Stomach (tissue), 19 donors: ENCODE measurements at places on chromosomes 2 and 18. TPM values are rescaled to one million over a fixed set of nuclear protein-coding genes. Genes with fewer than 3 reads are reported as not detected.

CENPA gene
- total RNA-seq, result not detected

KIAA2012 gene
- total RNA-seq, result not detected

EGR4 gene
- total RNA-seq, result not detected

DNA sequence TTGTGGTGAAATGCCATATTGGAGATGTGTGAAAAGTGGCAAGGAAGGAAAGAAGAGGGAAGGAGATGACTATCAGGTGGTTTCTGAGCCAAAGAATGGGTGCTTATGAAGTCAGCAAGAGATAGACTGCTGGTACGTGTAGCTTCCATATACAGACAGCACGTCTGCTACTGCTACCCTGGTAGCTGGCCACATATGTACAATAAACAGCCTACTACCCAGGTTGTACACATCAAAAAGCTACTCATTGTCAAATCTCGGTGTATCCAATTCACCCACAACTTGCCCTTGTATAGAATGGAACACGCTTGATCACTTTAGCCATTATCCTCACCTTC lies 761.8 kb downstream of the LRRTM4 start:
- no peaks in the 10 kb centered on the region for H3K27me3 ChIP-seq
- H3K27ac ChIP-seq, result no peak overlapping the region
- no peaks in the 10 kb centered on the region for H3K4me1 ChIP-seq
- no peak overlapping the region for H3K4me3 ChIP-seq

DNA sequence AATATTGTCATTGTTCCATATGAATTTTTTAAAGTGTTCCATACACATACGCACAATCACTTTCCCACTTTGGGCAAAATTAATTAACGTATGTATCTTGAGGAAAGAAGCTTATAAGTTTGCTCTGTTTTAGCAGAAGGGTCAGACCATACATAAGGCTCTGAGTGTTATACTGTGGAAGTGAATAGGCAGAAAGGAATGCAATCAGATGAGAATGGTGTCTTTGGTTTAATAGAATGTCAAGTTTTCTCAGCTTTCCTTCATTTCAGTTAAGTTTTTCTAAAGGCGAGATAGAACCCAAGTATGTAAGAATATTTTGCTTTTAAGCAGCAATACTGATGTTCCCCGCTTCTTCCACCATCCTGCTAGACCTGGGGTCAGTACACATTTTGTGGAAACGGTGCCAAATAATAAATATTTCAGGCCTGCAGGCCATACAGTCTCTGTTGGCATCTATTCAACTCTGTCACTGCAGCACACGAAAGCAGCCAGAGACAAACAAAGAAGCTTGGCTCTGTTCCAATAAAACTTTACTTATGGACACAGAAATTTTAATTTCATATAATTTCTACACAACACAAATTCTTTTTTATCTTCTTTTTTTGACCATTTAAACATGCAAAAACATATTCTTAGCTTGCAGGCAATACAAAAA lies 100.6 kb downstream of the UPP2 start:
- no peaks in the 10 kb centered on the region for H3K4me1 ChIP-seq
- DNase-seq, result peak; percentile 65
- H3K27ac ChIP-seq, result no peak overlapping the region
- H3K27me3 ChIP-seq, result no peaks in the 10 kb centered on the region

DNA sequence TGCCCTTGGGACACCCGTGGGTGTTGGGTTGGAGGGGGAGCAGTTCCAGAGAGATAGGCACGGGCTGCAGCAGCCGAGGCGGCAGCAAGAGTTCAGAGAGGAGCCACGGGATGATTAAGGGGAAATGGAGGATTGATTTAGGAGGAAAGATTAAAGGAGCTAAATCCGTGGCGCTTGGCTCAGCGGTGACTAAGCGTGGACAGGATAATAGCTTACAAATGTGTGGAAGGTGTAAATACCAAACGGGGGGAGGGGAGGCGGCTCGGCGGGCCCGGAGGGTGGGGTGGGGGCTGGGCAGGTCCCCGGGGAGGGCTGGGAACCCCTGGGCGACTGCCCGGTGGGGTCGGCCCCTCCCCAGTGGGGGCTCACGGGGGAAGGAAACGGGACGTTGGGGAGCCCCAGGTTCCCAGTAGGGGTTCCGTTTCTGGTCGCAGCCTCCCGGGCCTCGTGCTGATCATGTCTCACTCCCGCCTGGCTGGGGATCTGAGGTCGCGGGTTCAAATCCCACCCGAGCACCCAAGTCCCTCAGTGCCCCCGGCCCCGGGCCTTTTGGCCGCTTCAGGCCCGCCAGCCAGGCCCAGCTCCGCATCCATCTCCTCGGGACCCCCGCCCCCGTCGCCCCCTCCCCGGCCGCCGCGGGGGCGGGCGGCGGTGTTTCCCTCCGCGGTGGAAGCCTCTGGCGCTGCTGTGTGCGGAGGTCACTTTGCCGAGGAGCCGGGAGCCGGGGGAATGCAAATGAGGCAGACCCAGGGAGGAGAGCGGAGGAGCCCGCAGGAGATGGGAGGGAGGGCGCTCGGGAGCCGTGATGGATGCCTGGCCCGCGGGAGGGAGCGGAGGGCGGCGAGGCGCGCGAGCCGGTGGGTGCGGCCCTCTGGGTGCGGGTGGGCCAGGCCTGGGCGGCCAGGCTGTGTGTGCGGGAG lies 8.1 kb downstream of the ASIC4 start:
- H3K27me3 ChIP-seq, result no peaks in the 10 kb centered on the region
- H3K4me3 ChIP-seq, result peak overlapping the region; percentile 39

DNA sequence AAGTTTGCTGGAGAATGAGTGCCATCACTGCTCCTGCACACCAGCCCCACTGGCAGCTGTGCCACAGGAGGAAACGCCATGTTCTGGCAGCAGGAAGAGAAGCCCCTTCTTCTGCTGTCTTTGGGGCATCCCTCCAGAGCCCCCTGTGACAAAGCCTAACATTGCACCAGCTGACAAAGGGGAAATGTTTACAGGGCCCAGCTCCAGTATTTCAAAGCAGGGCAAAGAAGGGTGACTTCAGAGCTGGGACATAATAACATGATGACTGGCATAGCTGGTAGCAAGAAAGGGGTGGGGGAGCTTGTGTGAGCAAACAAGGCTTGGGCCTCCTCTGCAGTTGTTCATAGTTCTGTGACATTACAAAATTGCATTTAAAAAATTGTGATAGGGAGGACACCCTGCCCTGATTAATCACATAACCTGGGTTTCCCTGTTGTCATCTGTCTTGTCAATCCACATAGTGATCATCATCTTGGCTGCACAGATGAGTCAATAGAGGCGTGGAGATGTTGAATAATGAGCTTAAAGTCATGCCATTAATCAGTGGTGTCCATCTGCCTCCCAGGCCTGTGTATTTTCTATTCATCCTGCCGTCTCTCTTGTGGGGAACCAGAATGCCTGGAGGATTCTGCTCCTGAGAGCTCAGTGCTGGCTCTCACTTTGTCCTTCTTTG lies 29.1 kb upstream of the PDIA6 start:
- no peak overlapping the region for H3K27ac ChIP-seq
- no peaks in the 10 kb centered on the region for H3K4me1 ChIP-seq
- no peak overlapping the region for H3K4me3 ChIP-seq

GRCh38 chr2:11343368-11343649 lies 1.1 kb downstream of the ROCK2 start:
- H3K36me3 ChIP-seq, result no peaks in the 10 kb centered on the region
- no peaks in the 10 kb centered on the region for H3K27me3 ChIP-seq
- H3K4me1 ChIP-seq, result peaks cover 59% of the 10 kb centered on the region

- no peaks in the 10 kb centered on the region for H3K4me1 ChIP-seq
- H3K36me3 ChIP-seq, result no peaks in the 10 kb centered on the region
- DNase-seq, result peak; percentile 32
- no peaks in the 10 kb centered on the region for H3K27me3 ChIP-seq
- H3K27ac ChIP-seq, result no peak overlapping the region
Observed at GRCh38 chr2:164014068-164014731, 278.4 kb upstream of the FIGN start.

GRCh38 chr2:38932586-38932985 lies 42.9 kb downstream of the ARHGEF33 start:
- no peak overlapping the region for H3K4me3 ChIP-seq
- H3K36me3 ChIP-seq, result peaks cover 5% of the 10 kb centered on the region
- no peak for DNase-seq
- H3K27me3 ChIP-seq, result no peaks in the 10 kb centered on the region

DNA sequence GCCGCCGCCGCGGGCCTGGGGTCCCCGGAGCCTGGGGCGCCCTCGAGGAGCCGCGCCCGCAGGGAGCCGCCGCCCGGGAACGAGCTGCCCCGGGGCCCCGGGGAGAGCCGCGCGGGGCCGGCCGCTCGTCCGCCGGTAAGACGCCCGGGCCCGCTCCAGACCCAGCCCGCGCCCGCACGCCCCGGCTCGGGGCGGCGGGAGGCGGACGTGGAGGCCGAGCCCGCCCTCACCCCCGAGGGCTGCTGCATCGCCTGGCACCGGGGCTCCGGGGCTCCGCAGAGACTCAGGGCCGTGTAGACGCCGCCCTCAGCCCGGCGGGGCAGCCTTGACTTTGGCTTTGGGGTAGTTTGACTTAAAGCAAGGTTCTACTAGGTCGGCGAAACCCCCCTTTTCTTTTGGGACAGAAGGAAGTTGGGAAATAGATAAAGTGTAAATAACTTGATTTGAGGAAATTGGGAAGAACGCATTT lies 335 bp downstream of the ERFE start:
- H3K27ac ChIP-seq, result no peak overlapping the region
- H3K4me1 ChIP-seq, result peaks cover 40% of the 10 kb centered on the region
- H3K4me3 ChIP-seq, result peak overlapping the region; percentile 46
- peaks cover 68% of the 10 kb centered on the region for H3K27me3 ChIP-seq
- no peak for DNase-seq

GRCh38 chr2:221415789-221416188 lies 156.3 kb downstream of the EPHA4 start:
- DNase-seq, result no peak
- peaks cover 11% of the 10 kb centered on the region for H3K36me3 ChIP-seq
- no peaks in the 10 kb centered on the region for H3K4me1 ChIP-seq
- no peak overlapping the region for H3K4me3 ChIP-seq
- H3K27ac ChIP-seq, result no peak overlapping the region

- H3K4me3 ChIP-seq, result no peak overlapping the region
- no peak overlapping the region for H3K27ac ChIP-seq
- peaks cover 3% of the 10 kb centered on the region for H3K4me1 ChIP-seq
- no peaks in the 10 kb centered on the region for H3K27me3 ChIP-seq
Observed at GRCh38 chr2:172395503-172395902, 31.9 kb upstream of the ITGA6 start.

- no peak overlapping the region for H3K4me3 ChIP-seq
- no peaks in the 10 kb centered on the region for H3K27me3 ChIP-seq
- H3K36me3 ChIP-seq, result no peaks in the 10 kb centered on the region
- no peaks in the 10 kb centered on the region for H3K4me1 ChIP-seq
- DNase-seq, result no peak
- H3K27ac ChIP-seq, result no peak overlapping the region
Observed at GRCh38 chr18:650428-650858, 7.0 kb upstream of the TYMS start.

DNA sequence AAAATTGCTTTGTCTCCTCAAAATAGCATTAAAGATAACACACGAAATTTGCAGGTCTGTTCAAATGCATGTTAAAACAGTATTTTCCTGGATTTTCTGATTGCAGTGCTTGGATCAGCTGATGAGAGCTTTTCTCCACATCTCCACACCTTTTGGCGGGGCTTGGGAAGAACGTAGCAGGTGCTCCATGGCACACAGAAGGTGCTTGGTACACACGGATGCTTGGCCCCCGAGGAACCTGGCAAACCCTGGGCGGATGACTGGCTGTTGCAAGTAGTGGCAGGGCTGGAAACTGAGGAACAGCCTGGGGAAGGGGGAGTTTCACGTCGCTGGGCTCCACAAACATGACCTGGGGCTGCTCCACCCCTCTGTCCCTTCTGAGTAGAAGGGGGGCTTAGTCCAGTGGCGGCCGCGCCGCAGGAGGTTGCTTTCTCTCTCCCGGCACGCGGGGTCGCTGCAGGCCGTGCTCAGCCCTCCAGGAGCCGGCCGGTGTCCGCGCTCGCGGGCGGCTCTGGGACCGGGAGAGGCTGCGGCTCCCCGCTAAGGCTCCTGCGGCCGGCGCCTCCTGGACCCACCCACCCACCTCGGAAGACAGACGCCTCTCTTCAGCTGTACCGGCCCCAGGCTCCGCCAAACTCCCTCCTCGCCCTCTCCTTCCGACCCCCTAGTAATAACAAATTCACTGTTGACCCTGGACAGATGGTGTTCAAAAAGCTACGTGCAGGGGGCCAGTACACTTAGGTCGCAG lies 69.3 kb downstream of the MARCO start:
- no peak overlapping the region for H3K27ac ChIP-seq
- H3K36me3 ChIP-seq, result no peaks in the 10 kb centered on the region
- H3K4me3 ChIP-seq, result no peak overlapping the region
- H3K27me3 ChIP-seq, result peaks cover 25% of the 10 kb centered on the region
- H3K4me1 ChIP-seq, result peaks cover 6% of the 10 kb centered on the region
- DNase-seq, result peak; percentile 80

DNA sequence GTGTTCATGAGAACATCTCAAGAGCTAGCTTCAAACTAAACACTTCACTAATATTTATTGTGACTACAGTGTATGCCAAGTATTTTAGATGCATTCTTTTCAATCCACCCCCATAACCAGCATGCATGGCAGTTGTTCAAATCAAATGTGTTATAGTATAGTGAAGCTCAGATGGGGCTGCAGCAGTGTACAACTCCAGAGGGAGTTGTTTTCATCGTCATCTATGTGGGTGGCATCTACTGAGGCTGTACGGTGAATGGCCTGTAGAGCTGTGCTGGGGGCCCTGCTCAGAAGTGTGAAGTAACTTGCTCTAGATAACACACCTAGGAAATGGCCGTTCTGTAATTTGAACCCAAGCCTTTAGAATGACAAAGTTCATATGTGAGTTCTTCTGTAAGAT lies 71.8 kb upstream of the LRATD1 start:
- H3K27me3 ChIP-seq, result no peaks in the 10 kb centered on the region
- H3K27ac ChIP-seq, result no peak overlapping the region
- H3K4me3 ChIP-seq, result no peak overlapping the region
- DNase-seq, result no peak
- no peaks in the 10 kb centered on the region for H3K36me3 ChIP-seq

- H3K4me3 ChIP-seq, result no peak overlapping the region
- H3K27ac ChIP-seq, result no peak overlapping the region
- DNase-seq, result no peak
Observed at GRCh38 chr2:2590141-2590540, 259.1 kb upstream of the MYT1L start.

DNA sequence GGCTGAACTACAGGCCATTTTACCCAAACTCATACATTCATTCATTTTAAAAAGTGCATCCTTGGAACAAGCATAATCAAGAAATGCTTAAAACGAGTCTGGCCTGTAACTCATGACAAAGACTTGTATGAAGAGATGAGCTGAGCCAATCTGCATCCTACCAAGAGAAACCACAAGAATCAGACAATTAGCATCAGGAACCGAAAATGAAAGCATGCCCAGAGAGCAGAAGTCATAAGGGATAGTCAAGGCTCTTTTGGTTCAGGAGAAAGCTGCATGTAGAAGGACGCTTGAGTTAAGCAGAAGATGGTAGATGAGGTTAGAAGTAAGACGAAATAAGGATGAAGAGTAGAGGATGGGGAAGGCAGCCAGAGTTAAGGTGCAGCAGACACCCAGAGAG lies 137.0 kb upstream of the CTNNA2 start:
- H3K27me3 ChIP-seq, result no peaks in the 10 kb centered on the region
- H3K4me1 ChIP-seq, result no peaks in the 10 kb centered on the region
- H3K27ac ChIP-seq, result no peak overlapping the region
- no peak overlapping the region for H3K4me3 ChIP-seq

- H3K36me3 ChIP-seq, result no peaks in the 10 kb centered on the region
- DNase-seq, result no peak
- H3K27ac ChIP-seq, result no peak overlapping the region
- no peaks in the 10 kb centered on the region for H3K27me3 ChIP-seq
- H3K4me3 ChIP-seq, result no peak overlapping the region
- no peaks in the 10 kb centered on the region for H3K4me1 ChIP-seq
Observed at GRCh38 chr2:140454717-140455116, 1674.5 kb upstream of the NXPH2 start.
